SHP77 (cell line): ENCODE measurements at places on chromosomes 12 and 14.
A peak's percentile ranks its signal among the peaks of the same experiment; 100 is the strongest.

GRCh38 chr12:108666401-108666881 is 32.7 kb upstream of the SELPLG start:
- DNase-seq, result peak; percentile 32

DNA sequence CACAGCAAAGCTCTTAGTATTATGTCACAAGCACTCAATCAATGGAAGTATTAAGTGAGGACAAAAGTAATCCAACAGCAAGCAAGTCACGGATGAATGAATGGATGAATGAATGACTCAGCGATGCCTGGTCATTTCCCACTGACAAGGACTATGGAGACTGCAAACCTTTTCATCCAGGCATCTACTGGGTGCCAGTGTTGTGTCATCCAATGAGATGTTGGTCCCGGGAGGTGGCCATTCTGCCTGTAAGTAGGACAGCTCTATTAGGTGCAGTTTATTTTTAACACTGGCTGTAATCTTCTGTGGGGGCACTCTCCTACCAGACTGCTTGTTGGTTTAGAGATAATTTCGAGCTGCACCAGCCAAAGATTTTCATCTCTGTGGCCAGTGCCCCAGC is 39.4 kb downstream of the STAB2 start:
- DNase-seq, result peak; percentile 77

GRCh38 chr12:109010259-109010658 is 10.6 kb downstream of the SVOP start:
- DNase-seq, result no peak

DNA sequence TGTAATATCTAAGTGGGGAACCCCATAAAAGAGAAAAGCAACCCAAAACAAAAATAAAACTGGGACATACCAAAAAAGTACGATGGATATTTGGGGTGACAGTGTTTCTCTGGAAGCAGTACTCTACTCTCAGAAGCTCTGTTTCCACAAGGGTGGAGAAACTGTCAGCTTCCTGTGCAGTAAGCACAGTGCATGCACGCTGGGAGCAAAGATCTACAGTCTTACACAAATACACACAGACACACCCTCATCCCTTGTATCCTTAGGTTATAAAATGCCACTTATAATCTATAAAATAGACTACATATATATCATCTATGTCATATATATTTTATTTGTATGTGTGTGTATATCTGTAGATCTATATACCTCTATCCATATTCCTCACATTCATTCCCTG is 225.8 kb upstream of the SOX5 start:
- DNase-seq, result no peak

GRCh38 chr14:75531256-75531655 is 9.0 kb downstream of the BATF start:
- DNase-seq, result no peak

GRCh38 chr14:93116676-93117200 is 1.0 kb upstream of the ITPK1 start:
- no peak for DNase-seq

- no peak for DNase-seq
These were observed 59.6 kb downstream of the ZFP36L1 start for GRCh38 chr14:68733086-68733914.

- no peak for DNase-seq
These were observed 6.1 kb upstream of the SRSF5 start for GRCh38 chr14:69760810-69761209.

DNA sequence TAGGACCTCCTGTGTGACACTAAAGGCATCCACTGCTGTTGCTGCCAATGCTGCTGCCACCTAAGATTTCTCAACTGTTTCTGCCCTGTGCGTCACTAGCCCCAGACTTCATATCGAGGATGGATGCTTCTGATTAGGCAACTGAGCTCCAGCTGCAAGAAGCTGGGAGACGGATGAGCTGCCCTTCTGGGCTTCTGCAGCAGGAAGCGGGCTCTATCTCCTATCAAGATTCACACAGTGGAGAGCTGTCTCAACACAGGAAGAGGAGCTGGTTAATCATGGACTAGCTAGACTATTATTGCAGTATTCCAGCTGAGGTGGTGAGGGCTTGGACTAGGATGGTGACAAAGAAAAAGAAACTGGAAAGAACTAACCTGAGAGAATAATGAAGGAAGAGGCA is 59.2 kb upstream of the PELI2 start:
- DNase-seq, result no peak

GRCh38 chr12:76311796-76312195 is 36.4 kb downstream of the BBS10 start:
- no peak for DNase-seq

DNA sequence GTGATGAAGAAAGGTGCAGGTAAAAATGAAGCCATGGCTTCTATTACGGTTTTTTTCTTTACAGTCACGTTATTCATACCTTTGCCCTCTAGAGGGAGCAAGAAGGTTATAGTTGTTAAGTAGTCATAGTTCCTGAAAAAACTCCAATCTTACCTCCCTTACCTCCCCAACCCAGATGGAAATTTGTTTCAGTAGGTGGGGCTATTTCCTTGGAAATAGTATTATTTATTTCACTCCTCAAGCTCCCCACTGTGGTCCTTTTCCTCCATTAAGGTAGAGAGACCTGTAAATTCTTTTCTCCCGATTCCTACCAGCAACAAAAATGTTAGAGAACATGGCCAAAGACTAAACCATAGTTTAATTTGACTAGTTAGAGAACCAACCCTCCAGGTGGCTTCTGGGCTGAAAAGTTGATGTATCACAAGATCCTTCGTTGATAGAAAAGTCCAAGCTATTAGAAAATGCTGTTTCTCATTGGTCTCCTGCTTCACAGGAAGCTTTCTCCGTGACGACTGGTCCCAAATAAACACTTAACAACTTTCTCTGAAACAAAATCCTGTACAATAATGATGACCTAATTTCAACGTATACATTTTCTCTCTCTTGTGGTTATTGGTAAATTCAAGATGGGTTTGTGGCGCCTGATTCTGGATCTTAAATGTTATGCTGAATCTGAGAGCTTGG is 43.5 kb downstream of the TMX1 start:
- DNase-seq, result peak; percentile 81

- DNase-seq, result no peak
These were observed 340.5 kb downstream of the FUT8 start for GRCh38 chr14:65753061-65753460.

GRCh38 chr12:28698553-28698952 is 450.5 kb upstream of the FAR2 start:
- no peak for DNase-seq

DNA sequence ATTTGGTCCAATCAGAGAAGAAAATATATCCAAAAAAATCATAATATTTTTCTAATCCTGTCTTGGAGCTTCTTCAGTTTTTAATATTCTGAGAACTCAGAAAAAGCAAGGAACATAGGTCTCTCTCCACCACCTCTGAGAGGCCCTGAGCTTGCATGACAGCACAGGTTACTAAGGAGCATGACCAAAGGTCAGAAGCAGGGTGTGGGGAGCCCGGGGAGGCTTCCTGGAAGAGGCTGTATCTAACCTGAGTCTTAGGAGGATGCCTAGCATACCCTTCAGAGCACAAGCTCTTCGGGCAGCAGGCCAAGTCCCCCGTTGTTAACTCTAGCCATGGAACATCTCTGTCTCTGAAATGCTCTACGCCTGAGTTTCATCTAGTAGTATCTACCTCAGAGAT is 15.7 kb upstream of the STON2 start:
- no peak for DNase-seq

DNA sequence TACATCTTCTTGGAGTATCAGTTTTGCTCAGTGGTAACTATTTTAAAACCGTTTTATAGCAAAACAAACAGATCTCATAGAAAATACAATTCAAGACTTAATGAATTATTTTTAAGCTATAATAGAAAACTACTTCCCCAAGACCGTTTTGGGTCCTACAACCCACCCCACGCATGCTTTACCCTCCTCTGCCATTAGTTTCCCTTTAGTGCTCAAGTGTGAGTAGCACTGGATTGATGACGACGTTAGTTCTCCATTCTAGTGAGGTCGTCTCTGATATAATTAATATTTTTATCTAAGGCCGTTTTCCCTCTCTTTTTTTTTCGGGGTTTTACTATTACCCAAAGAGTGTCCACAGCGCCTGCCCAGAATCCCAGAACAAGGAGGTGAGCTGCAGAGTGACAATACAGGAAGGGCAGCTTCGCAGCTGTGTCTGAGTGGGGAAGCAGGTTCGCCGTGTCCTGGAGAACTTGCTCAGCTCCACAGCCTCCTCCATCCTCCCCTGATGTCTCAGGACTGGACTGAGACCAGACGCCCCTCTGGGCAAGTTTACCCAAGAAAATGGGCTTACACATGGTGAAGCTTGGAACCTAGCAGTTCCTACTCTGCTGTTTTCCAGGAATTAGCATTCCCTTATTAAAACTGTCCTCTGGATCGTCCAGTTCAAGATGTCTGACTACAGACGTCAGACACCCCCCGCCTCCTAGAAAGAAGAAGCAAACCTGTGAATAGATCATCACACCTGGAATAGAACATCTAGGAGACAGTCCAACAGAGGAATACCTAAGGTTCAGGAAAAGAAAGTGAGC is 31.9 kb upstream of the MON2 start:
- DNase-seq, result no peak

DNA sequence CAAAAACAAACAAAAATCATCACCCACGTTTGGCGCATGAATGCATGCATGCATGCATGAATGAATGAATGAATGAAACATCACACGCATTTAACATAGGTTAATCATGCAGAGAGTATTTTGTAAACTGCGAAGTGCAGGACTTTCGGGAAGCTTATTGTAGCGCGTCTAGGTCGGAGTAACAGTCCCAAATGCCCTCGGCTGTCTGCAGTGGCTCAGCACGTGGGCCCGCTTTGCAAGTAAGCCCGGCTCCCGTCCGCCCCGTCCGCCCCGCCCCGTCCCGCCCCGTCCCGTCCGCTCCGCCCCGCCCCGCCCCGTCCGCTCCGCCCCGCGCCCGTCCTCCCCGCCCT is 263 bp upstream of the IFT81 start:
- no peak for DNase-seq

DNA sequence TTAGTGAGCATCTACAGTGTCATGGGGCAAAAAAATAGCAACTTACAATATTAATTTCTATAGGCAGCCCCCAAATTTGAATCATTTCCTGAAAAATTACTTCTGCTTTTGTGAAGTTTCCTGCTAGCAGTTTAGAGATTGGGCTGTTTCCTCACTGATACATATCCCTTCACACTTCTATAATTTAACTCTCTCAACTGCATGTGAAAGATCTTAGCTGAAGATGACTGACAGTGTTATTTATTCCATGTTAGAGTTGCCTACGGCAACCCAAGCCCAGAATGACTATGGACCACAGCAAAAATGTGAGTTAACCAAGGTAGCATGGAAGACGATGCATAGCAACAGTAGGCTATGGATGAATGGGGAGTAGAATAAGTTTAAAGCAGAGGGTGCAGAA is at the start of gene KLRG1:
Gene KLRG1 (plus strand): TSS at position 134 of the 400 bp plus-strand sequence. CDS start 90 bp downstream, at position 224.
- DNase-seq, result no peak

GRCh38 chr14:68690089-68690958 is 102.5 kb downstream of the ZFP36L1 start:
- no peak for DNase-seq

GRCh38 chr12:51889216-51890132 is 1.6 kb downstream of the ANKRD33 start:
- DNase-seq, result no peak

- DNase-seq, result no peak
These were observed 445 bp downstream of the CERS5 start for GRCh38 chr12:50166799-50167048.

- DNase-seq, result no peak
These were observed 16.7 kb upstream of the IFNG start for GRCh38 chr12:68176257-68176656.
